ENCODE measurements at places on chromosomes 13 and 19.

- DNase-seq: no peak
Observed at GRCh38 chr13:94329754-94330551, 149.5 kb downstream of the DCT start.

DNA sequence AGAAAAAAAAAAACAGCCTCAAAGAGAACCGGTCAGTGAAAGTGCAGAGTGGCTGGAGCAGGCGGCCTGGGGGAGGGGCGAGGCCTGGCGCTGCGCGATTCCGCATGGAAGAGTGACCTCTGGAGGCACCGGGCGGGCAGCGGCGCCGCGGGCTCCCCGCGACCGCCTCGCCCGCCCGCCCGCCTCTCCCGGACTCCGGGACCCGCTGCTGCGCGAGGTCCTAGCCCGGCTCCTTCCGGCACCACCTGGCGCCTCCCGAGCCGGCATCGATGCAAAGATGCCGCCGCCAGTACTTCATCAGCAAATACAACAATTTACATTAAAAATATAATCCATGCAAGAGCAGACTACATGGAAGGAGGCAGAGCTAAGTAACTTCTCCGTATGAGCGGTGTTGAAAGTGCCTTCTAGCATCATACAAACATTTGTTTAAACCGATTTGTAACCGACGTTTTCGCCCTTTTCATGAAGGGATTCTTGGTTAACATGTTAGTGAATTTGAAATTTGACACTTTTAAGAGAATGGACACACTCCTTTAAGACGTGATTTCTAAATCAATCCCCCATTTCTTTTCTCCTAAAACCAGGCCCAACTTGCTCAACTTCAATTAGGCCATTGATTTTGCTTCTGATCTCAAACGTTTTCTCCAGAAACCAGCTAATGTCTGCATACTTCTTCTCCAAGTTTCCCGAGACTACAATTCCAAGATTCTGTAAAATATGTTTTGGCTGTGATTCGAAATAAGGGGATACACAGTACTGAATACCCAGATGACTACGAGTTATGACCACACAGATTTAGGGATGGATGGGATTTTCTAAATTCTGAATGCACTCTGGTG is 2.1 kb downstream of the EFNB2 start:
- DNase-seq: no peak

- no peak for DNase-seq
Observed at GRCh38 chr19:5952193-5953029, 25.5 kb downstream of the RANBP3 start.

DNA sequence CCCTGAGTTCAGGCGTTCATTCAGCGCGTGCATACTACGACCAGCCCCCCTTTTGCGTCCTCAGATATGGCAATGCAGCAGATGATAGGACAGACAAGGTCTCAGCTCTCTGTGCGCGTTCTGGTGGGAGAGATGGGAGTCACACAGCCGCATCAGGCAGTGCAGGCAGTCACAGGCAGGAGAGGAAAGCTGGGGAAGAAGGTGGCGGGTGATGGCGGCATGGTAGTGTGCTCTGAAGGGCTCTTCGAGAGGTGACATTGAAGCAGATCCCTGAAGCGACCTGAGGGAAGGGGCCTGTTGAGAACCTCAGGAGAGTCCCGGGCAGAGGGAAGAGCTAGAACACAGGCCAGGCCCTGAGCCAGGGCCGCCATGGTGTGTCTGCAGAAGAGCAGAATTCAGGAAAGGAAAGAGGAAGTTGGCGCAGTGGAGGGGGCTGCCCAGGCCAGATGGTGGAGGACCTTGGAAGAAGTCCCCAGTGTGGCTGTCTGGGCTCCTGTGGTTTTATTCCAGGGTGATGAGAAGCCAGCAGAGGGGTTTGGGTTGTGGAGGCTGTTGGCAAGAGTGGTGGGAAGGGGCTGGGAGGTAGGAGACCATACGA is 3.5 kb downstream of the USF2 start:
- no peak for DNase-seq

- no peak for DNase-seq
Observed at GRCh38 chr13:37446503-37446902, 152.1 kb downstream of the POSTN start.

DNA sequence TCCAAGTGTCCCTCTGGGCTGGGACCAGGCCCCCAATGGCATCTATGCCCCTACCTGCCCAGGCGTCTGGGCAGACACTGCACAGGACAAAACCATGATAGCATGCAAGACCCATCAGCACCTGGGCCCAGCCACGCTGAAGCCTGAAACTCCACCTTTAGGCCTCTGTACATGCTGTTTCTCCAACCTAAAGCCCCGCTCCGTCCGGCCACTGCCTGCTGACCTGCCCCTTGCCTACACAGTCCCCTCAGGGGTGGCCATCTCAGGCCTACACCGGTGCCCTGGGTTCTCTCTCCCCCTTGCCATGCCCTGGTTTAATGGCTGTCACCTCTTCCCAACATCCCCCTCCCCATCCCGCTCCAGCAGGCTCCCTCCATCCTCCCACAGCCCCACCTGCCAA is 15.3 kb downstream of the GJA3 start:
- no peak for DNase-seq

- no peak for DNase-seq
Observed at GRCh38 chr13:83423861-83424260, 458.4 kb downstream of the SLITRK1 start.

All from activated CD4-positive, alpha-beta T cell treated with anti-CD3 and anti-CD28 coated beads, Interleukin-2, amount 10 ng/mL, durations not matched to agents 7 days and 5 days (primary cell).